A549 (cell line): ENCODE measurements at places on chromosomes 1 and 21. TPM values are rescaled to one million over a fixed set of nuclear protein-coding genes. Genes with fewer than 3 reads are reported as not detected.

Gene DDX20
- 7.9 to 9.0 TPM (median 8.4 TPM) in 3 replicates for polyA plus RNA-seq

Gene KCNN3
- polyA plus RNA-seq, result 0.01 to 0.04 TPM in 2 of 3 replicates, not detected in the other

DNA sequence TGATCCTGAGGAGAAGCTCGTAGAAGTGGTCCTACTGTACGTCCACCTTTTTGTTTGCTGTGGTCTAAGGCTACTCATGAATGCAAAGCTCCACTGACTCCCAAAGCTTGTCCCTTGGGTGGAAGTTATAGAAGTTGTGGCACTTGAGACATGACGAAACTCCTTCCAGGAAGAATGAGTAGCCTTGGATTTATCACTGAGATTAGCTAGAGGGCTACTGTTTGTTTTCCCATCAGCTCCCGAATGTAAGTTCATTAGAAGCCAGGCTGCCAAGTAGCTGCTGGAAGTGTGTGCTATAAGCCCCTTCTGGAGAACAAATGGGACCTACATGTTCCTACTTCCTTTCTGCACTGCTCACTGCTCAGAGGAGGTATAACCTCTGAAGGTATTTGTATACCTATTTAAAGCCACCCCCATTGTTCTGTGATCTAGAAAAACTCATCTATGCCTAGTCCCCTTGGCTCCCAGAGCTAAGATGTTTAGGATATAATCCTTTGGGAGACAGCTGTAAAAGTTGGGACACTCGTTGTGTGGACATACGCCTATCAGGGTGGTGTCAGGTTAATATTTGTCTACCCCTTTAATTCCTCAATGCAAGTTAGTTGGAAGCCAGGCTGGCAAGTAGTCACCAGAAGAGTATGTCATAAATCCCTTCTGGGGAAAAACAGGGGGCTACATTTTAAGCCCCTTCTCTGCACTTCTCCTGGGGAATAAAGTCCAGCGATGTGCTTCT, 72.9 kb downstream of the SCMH1 start:
- DNase-seq, result no peak

GRCh38 chr1:95431235-95431634, 197.2 kb downstream of the RWDD3 start:
- DNase-seq, result no peak

DNA sequence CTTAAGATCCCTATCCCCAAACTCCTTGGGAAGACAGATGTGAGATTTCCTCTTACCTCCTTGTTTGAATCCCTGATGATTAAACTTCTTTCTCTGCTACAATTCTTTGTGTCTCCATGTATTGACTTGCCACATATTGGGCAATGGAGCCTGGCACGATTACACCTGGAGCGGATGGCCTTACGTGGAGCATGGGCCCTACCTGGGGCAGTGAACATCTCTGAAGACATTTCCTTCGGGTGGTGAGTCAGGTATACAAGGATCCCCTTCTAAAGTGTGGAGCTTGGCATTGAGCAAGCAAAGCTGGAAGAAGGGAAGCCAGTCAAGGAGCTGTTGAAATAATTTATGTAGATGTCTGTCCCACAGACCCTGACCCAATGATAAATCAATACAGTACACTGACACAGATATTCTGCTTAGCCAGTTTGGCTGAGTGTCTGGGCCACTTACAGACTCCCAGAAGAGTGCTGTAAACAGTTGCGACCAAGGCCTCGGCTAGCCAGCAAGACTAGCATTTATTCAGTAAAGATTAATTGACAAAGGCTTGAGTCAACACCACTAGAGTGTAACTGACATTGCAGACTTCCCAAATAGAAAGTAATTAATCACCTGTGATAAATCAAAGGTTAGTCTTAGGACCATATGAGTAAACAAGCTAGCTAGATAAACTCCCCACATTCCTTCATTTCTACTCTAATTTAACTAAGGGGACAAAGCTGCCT, 83.1 kb upstream of the KCNK1 start:
- no peak for DNase-seq

- no peak for DNase-seq
Observed at GRCh38 chr1:156658496-156658895, 16.6 kb downstream of the BCAN start.

GRCh38 chr1:198876371-198876871, 237.6 kb downstream of the PTPRC start:
- no peak for DNase-seq

- no peak for DNase-seq
Observed at GRCh38 chr1:181514298-181515290, 31.3 kb downstream of the CACNA1E start.

DNA sequence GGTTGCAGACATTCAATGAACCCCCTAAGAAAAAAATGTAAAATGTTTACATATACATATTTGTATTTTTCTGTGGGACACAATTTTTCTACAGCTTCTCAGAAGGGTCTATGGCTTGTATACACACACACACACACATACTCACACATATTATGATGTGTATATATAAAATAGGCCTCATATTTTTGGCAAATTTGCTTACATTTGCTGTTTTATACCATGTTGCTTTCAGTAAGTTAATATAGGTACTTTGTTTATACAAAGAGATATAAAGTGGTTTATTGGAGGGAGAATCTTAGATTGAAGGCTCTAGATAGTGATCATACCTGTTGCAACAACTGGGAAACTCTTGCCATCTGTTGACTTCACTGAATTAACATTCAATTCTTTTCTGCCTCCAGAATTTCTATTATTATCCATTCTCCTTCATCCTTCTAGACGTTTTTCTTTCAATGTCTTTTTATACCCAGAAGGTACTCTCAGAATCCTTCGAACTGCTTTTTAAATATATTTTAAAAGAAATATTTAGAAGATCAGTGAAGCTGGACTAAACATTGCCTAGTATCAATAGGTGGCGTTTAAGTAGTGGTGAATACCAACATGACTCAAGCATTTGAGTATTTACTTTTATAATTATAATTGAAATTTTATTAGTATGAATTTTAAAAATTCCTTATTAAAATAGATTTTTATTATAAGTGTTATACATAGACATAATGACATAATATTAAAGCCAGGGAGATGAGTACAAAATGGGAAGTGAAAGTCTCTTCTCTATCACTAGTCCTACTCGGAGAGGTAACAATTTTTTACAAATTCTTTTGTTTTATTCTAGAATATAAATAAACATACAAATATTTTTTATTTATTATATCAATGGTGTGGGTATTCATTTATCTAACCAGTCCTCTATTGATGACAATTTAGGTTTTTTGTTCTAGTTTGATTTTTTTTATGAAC, 10.2 kb downstream of the CD55 start:
- DNase-seq, result no peak

DNA sequence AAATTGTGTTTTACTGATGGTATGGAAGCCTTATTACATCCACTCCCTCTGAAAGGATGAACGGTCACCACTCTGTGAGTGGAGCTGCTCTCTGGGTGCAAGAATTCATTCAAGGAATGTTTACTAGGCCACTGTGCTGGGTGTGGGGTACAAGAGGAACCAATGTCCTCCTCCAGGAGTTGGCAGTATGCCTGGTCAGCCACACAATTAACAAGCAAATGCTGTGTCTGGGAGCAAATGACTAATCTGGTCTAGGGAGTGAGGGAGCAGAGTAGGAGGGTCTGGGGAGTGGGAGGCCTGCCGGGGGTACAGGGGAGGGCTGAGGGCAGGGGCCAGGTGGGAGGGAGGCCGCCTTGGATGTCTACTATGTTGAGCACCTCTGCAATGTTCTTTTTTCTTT, 27.2 kb upstream of the TDRD10 start:
- peak; percentile 39 for DNase-seq

- DNase-seq, result peak; percentile 7
Observed at GRCh38 chr1:242146652-242147051, 147.8 kb upstream of the MAP1LC3C start.

DNA sequence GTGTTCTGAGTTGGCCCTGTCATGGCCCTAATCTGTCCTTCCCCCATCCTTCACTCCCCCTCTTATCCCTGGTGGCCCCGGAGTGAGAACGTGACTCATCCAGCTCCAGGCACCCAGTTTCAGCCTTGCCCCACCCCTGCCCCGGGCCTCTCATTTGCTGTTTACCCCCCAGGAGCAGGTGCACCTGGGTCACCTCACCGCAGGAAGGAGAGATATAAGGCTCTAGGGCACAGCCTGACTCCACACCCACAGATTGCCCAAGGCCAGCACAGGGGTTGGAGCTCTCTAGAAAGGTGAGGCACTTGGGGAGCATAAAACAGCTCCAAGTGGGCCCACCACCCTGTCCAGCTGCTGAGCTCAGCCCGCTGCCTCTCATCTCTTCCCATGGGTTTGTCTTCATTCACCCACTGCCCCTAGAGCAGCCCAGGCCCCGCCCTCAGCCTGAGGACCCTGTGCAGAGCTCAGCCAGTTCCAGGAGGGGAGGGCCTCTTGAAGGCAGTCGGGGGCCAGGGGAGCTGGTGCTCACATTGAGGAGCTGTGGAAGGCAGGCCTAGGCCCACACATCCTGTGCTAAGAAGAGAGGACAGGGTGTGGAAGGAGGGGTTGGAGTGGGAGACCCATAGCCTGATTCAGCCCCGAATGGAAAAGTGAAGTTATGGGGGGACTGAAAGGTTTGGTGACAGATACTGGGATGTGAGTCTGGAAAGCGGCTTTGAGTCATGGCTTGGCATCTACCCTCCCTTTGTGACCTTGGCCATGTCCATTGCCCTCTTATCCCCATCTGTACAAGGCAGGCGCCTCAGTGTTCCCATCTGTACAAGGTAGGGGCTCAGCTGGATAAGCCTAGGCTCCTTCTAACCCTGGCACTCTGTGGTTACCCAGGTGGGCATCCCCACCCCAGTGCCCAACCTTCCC, 16.1 kb upstream of the GPR37L1 start:
- peak; percentile 78 for DNase-seq

GRCh38 chr1:159444511-159444910, 5.0 kb downstream of the OR10J1 start:
- DNase-seq, result no peak

DNA sequence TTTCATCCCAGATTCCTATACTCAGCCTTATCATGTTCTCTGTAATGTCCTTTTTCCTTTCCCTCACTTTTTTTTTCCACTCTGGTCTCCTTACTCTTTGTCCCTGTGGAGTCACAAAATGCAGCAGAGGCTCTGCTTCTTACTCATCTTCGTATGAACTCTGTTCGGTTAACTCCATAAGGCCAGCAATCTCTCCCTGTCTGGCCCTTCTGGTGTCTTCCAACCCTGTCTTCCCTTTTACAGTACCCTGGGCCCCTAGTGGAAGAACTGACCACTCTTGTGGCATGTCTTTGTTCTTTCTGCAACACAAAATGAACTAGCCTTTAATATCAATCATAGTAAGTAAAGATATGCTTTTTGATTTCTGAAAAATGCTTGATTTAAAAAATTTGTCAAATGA, 7.1 kb downstream of the CD101 start:
- DNase-seq, result no peak

- no peak for DNase-seq
Observed at GRCh38 chr1:21268281-21269239, 21.7 kb downstream of the ECE1 start.
